ENCODE measurements at places on chromosomes 1 and 21. TPM values are rescaled to one million over a fixed set of nuclear protein-coding genes. Genes with fewer than 3 reads are reported as not detected.

TARDBP gene
- total RNA-seq: 179 TPM

RAB42 gene
- 5.1 TPM for total RNA-seq

DNA sequence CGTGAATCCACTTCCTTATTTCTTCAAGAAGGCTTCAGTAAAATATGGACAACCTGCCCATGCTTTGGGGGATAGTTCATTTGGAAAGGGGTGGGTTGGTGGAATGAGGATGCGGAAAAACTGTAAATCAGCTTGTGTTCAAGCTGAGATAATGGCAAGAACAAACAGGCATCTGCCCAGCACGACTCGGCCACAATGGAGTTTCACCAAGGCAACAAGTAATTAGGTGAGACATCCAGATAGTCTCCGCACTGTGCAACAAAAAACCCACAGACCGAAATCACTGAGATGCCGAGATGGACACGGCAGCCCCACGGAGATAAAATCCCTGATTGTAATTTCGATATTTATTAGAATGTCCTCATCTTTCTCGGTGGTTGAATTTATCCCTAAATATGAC is 455.2 kb downstream of the AJAP1 start:
- H3K4me3 ChIP-seq: no peak overlapping the region
- DNase-seq: no peak
- peaks cover 49% of the 10 kb centered on the region for H3K27me3 ChIP-seq
- H3K36me3 ChIP-seq: no peaks in the 10 kb centered on the region

DNA sequence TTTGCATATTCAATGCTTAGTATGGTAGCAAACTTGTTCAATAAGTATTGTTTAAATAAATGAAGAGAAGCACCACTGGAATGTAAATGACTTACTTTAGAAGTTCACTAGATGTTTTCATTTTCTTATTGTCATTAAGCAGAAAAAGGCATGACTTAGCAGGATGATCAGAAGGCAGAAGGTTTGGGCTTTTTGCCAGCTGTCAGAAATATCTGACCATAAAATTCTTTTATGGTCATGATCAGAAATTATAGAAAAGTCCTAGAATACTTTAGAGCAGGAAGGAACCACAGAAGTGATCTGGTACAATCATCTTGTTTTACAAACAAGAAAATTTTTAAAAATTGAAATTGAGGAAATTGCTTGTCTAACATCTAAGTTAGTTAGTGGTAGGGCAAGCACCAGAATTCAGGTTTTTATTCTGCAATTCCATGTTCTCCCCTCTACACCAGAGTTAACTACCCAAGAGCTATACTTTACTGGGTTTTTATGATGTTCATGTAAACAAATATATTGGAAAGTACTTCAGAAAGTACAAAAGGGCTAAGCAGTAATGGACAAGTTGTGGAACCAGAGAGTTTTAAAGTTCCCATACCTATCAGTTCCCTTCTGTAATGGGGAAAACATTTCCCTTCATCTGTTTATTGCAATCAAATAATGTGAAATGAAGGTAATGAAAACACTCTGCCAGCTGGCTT is 10.1 kb downstream of the FMO5 start:
- DNase-seq: no peak
- H3K27me3 ChIP-seq: no peaks in the 10 kb centered on the region
- no peak overlapping the region for H3K27ac ChIP-seq
- H3K4me3 ChIP-seq: no peak overlapping the region

DNA sequence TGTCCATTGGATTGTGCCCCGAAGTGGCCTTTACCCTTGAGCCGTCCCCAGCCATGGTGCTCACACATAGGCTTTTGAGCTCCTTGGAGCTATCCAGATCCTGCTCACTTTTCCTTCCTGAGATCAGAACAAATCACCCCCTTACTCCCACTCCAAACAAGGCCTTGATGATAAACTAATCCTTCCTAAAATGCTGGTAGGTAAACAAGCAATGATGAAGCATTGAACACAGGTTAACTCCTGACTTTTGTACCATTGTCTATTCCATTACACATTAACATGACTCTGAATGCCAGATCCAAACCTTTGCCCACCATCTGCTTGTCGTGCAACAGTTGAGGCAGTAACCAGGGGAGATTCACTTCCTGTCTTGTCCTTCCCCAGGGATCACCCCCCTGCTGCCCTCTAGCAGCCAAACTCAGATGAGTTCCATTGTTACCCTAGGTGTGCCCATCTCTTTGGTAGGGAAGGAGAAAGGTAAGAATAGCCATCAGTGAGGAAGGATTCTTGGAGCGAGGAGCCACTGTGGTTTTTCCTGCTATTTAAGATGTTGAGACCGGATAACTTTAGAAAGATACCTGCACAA is 79.5 kb upstream of the DNAJC6 start:
- H3K36me3 ChIP-seq: peaks cover 7% of the 10 kb centered on the region
- no peak overlapping the region for H3K4me3 ChIP-seq
- H3K27ac ChIP-seq: no peak overlapping the region
- peaks cover 2% of the 10 kb centered on the region for H3K27me3 ChIP-seq
- no peak for DNase-seq

DNA sequence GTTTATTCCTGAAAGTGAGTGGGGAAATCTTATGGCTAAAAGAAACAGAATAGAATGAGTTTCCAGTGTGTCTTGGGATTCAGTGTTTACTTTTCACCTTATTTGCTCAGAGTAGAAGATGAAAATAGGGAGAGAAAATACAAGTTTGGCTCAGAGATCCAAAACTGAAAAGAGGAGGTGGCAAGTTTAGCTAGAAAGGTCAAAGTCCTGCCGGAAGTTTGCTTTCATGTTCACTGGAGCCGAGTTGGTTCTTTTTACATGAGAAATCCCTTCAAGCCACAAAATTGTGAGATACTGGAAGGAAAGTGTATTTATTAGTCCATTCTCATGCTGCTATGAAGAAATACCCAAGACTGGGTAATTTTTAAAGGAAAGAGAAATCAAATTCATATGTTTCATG is 604.6 kb downstream of the MRPL39 start:
- no peaks in the 10 kb centered on the region for H3K27me3 ChIP-seq
- H3K36me3 ChIP-seq: no peaks in the 10 kb centered on the region
- no peak overlapping the region for H3K4me3 ChIP-seq

GRCh38 chr21:36729310-36729970 is 30.5 kb downstream of the SIM2 start:
- no peak overlapping the region for H3K27ac ChIP-seq
- H3K36me3 ChIP-seq: no peaks in the 10 kb centered on the region
- no peak for DNase-seq
- H3K4me1 ChIP-seq: peaks cover 2% of the 10 kb centered on the region
- H3K4me3 ChIP-seq: no peak overlapping the region

DNA sequence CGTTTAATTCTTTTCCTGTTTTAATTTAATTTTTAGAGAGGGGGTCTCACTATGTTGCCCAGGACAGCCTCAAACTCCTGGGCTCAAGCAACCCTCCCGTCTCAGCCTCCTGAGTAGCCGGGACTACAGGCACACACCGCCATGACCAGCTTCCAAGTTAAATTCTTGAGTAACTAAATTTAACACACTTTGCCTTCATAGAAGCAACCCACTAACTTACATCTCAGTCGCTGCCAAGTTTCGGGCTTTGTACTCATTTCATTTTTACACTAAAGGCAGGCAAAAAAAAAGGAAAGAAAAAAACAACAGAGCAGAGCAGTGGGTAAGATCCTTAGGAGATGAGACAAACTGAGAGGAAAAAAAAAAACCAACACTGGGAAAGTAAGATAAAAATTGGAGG is 3.5 kb downstream of the TIAM1 start:
- peaks cover 4% of the 10 kb centered on the region for H3K36me3 ChIP-seq
- no peak overlapping the region for H3K4me3 ChIP-seq
- peaks cover 41% of the 10 kb centered on the region for H3K4me1 ChIP-seq

DNA sequence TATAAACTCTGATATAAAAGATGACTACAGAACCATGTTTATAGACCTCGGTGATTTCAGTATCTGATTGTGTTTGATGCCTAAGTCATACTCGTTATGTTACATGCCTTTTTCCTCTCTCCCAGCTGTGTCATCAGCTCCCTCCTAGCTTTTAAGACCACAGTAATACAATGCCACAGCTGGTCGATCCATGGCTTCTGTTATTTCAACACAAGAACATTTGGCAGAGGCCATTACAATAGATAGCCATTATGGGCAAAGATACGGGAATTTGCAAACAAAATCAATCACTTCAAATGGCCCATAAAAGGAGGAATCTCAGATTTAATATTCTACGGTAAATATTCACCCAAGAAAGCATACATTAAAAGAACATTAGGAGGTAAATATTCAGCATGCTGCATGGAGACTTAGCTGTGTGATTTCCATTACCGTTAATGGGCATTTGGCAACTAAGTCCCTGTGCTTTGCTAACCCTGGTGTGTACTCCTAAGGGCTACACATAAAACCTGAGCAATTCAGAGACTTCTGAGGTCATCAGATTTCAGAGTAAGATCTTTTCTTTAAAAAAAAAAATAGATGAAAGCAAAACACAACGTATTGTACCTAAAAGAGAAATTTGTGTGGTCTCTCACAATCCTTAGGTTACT is 153.4 kb downstream of the PIGK start:
- H3K4me1 ChIP-seq: no peaks in the 10 kb centered on the region
- no peaks in the 10 kb centered on the region for H3K36me3 ChIP-seq
- no peak for DNase-seq
- H3K27me3 ChIP-seq: peaks cover 1% of the 10 kb centered on the region

GRCh38 chr1:8040586-8040985 is 14.5 kb upstream of the ERRFI1 start:
- no peaks in the 10 kb centered on the region for H3K27me3 ChIP-seq
- DNase-seq: no peak
- H3K4me1 ChIP-seq: no peaks in the 10 kb centered on the region
- peak overlapping the region; percentile 78 for H3K27ac ChIP-seq
- H3K4me3 ChIP-seq: no peak overlapping the region

DNA sequence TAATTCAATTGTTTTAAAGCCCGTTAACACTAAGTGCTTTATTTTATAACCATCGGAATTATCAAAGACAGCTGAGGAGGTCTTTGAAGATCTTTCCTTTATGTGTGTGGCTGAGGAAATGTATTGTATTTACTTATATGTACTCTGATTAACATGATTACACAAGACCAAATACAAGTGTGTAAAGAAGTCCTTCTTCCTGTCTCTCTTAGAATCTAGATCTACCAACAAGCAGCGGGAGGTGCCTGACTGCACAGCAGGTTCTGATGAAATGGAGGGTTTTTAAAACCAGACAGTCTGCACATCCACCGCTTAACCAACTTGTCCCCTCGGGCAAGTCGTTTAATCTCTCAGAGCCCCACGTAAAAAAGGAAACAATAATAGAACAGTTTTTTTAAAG is 240.5 kb upstream of the MAP1LC3C start:
- H3K27me3 ChIP-seq: no peaks in the 10 kb centered on the region
- peaks cover 8% of the 10 kb centered on the region for H3K4me1 ChIP-seq
- H3K4me3 ChIP-seq: no peak overlapping the region

DNA sequence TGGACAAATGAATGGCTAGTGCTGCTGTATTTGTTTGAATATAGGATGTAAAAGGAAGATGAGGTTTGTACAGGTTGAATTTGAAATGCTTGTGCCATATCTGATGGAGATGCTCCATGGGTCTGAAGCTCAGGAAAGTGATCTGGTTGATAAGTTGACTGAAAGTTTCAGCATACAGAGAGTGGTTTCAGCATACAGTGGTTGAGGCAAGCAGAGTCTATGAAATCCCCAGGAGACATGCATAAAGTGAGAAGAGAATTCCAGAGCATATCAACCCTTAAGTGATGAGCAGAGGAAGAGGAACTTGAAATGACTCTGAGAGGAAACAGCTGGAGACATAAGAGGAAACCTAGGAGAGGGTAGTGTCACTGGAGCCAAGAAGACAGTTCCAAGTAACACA is 21.7 kb downstream of the TCHHL1 start:
- no peak overlapping the region for H3K27ac ChIP-seq
- no peaks in the 10 kb centered on the region for H3K4me1 ChIP-seq
- no peaks in the 10 kb centered on the region for H3K36me3 ChIP-seq

GRCh38 chr1:34740161-34740868 is 14.5 kb upstream of the GJB5 start:
- H3K4me1 ChIP-seq: no peaks in the 10 kb centered on the region
- peaks cover 35% of the 10 kb centered on the region for H3K27me3 ChIP-seq
- no peak for DNase-seq
- no peaks in the 10 kb centered on the region for H3K36me3 ChIP-seq
- no peak overlapping the region for H3K4me3 ChIP-seq
- no peak overlapping the region for H3K27ac ChIP-seq

DNA sequence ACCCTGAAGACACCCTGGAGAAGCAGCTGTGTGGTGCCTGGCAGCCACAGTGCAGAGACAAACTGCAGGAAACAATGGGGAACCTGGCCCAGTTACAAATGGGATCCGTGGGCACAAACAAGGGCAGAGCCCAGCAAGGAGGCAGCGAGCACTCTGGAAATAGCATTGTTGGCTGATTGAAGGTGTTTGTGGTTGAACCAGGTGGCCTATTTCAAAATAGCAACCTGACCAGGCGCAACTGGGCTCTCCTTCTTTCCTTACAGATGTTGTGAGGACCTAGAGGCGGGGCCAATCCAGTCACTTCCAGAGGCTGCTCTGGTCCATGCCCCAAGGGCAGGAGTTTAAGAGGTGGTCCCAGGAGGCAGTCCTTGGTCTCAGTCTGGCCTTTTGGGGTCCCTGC is 21.7 kb upstream of the ZBTB21 start:
- H3K4me3 ChIP-seq: no peak overlapping the region
- no peaks in the 10 kb centered on the region for H3K27me3 ChIP-seq
- H3K4me1 ChIP-seq: no peaks in the 10 kb centered on the region
- DNase-seq: no peak

GRCh38 chr1:232973652-232974611 is 23.5 kb downstream of the NTPCR start:
- no peak for DNase-seq
- peaks cover 12% of the 10 kb centered on the region for H3K4me1 ChIP-seq
- H3K4me3 ChIP-seq: no peak overlapping the region
- H3K36me3 ChIP-seq: peaks cover 74% of the 10 kb centered on the region

DNA sequence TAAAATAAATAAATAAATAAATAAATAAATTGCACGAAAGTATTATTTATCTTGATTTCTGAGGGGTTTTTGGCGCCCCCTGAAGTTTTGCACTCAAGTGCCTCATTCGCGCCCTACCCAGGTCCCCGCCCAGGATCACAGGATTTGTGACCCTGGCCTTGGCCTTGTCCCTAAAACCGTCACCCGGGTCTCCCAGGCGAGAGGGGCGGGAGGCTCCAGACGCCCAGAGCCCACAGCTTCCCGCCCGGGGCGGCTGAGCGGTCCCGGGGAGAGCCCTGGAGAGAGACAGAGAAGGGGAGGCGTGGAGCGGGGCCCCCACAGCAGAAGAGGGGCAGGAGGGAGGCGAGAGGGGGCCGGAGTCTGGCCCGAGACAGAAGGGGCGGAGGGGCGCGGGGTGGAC is 91.8 kb upstream of the CASZ1 start:
- H3K36me3 ChIP-seq: no peaks in the 10 kb centered on the region
- no peak overlapping the region for H3K27ac ChIP-seq
- peak overlapping the region; percentile 52 for H3K4me3 ChIP-seq
- DNase-seq: no peak
- H3K27me3 ChIP-seq: no peaks in the 10 kb centered on the region
- H3K4me1 ChIP-seq: peaks cover 26% of the 10 kb centered on the region
